ENCODE measurements at places on chromosomes 1 and 21.

GRCh38 chr1:81836007-81836626, 35.4 kb downstream of the ADGRL2 start:
- DNase-seq: no peak

- DNase-seq: no peak
These were observed 779.7 kb downstream of the USP25 start for GRCh38 chr21:16509476-16509875.

DNA sequence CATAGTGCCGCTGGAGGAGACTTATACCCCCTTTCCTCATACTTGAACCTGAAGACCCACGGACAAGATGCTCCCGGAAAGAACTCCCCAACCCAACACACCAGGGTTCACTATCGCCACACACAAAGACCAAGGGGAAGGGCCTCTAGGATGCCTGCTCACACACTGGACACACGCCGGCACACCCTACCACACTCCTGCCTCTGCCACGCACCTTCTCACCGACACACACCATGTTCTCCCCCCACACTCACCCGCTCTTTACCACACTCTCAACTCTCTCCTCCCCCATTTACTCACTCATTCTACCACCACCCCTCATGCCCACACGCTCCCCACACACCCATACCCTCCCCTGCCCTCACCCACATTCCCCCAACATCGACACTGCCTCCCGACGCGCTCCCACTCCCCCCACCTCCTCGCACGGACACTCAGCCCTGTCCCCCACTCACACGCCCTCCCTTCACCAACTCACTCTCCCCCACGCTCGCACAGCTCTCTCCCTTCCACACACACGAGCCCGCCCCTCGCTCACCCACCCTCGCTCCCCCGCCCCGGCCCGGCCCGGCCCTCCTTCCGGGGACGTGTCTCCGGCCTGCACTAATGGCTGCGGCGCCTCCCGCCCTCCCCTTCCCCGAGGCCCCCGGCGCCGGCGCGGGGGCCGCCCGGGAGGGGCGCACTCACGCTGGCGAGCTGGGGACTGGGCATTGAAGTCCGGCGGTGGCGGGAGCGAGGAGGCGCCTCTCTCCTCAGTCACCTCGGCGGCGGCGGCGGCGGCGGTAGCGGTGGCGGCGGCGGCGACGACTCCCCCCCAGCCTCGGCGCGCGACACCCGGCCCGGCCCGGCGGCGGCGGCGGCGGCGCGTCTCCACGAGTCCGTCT, 626 bp downstream of the PTP4A2 start:
- peak; percentile 73 for DNase-seq

DNA sequence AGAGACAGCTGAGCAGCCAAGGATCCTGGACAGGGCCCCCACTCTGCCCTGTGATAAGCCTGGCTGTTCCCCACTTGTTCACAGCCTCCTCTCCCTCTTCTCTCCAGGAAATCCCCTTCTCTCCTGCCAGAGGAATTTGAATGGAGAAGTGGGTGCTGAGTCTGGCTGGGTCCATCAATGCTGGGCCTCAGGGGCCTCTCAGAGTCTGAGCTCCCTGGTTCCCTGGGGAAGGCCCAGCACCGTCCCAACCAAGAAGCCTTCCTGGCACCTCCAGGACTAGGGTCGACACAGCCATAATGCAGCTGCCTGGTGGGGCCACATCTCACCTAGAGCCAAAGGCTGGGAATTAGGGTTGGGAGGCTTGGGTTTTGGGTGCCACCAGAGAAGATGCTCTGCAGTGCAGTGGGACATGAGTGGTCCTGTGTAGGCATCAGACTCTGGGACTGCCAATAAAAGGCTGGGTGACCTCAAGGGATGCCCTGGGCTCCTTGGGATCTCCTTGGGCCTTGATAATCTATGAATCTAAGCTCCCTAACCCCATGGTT, 2.5 kb downstream of the MYBPH start:
- no peak for DNase-seq

- no peak for DNase-seq
These were observed 15.0 kb upstream of the FCAMR start for GRCh38 chr1:206985162-206985749.

GRCh38 chr1:43648221-43648847, 1.6 kb upstream of the KDM4A start:
- DNase-seq: no peak

- no peak for DNase-seq
These were observed 34.1 kb upstream of the NEK7 start for GRCh38 chr1:198122693-198123092.

- no peak for DNase-seq
These were observed 87.1 kb downstream of the SELENOF start for GRCh38 chr1:86826856-86827255.

DNA sequence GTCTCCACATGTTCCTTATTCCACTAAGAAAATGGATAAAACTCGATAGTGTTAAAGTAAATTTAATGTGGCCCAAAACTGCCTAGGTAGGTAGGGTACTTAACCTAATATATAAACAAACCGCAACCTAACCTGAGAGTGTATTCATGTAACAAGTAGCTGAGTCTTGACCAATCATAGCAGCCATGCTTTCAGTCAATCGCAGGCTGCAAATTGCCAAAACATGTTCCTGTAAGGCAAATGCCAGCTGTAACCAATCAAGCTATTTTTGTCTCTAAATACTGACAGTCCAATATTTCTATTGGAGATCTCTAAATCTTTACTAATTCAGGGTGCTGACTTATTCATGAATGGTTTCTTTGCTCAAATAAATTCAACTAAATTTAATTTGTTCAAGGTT, 3.1 kb upstream of the HMGCS2 start:
- no peak for DNase-seq

DNA sequence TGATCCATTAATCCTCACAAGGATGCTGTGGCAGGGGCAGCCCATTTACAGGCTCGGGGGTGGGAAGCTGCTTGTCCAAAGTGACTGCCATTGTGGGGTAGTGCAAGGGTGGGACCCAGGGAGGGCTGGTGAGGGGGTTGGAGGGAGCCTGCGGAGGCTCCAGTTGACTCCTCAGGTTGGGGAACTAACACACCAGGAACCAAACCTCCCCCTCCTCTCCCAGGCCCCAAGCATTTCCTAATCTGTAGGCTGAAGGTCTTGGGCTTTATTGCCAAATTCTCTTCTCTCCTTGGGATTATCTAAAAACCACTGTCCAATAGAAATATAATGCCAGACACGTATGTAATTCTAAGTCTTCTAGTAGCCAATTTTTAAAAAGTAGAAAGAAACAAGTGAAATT, 18.2 kb downstream of the IKBKE start:
- DNase-seq: no peak

GRCh38 chr1:198254948-198255347, 98.2 kb downstream of the NEK7 start:
- no peak for DNase-seq

DNA sequence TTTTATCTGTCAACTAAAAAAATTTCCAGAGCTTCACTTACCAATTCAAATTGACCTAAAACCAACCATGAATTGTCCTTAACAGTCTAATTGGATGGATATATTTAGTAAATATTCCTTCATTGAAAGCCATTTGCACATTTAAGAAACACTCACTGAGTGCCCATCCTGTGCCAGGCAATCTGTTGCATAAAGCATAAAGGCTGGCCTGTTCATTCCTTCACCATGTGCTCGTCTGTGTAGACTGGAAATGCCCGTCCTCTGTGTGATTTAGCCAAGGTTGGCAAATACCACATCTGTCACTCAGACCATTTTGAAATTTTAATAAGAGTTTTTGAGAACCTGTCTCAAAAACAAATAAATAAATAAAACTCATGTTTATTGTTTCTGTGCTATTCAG, 57.1 kb downstream of the ZNF684 start:
- no peak for DNase-seq

DNA sequence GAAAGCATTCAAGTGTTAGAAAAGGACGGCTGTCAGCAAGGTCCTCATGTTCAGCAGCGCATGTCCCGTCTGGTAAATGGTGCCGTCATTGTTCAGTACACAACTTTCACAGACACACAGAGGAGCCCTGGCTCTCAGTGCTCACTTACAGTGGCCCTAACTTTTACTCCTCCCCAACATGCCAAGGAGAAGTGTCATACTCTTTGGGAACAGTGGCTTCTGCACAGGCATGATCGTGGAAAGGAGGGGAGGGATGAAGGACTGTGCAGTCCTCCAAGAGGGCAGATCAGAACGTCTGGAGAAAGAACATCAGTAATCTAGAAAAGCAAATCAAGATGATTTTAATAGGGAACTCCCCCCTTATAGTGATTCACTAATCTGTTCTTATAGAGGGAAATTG, 3.8 kb upstream of the GRHL3 start:
- no peak for DNase-seq

GRCh38 chr1:24224761-24225160, 37.7 kb upstream of the IFNLR1 start:
- DNase-seq: no peak

DNA sequence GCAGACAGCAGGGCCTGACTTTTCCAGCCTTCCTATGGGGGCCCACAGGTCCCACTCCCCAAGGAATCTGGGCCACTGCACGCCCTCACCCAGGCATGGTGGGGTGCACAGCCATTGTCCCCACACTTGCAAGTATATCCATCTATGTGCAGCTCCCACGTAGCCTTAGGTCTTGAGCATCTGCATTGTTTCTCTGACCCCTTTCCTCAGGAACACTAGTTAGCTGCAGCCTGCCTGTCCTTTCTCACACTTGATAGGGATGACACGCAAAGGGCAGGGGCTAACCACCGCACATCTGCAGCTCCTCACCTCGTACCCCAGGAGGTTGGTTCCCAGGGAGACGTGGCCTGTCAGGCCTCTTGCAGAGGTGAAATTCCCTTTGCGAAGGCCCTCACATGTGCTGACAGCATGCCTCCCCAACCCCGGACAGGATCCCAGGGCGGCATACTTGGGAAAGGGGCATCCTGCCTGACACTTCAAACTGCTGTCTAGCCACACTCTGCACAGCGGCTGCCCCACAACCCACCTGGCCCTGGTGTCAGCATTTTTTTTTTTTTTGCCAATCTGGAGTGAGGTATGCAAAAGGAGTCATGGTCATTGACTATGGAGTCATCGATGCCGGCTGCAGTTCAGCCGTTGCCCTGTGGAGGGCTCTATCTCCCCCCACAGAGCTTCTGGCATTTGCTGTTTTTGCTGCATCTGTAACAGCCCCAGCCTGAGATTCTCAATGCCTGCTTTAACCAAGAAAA, 5.0 kb downstream of the JMJD4 start:
- no peak for DNase-seq
